Iris pigment epithelial cell (primary cell): ENCODE measurements at places on chromosomes 4 and X.

DNA sequence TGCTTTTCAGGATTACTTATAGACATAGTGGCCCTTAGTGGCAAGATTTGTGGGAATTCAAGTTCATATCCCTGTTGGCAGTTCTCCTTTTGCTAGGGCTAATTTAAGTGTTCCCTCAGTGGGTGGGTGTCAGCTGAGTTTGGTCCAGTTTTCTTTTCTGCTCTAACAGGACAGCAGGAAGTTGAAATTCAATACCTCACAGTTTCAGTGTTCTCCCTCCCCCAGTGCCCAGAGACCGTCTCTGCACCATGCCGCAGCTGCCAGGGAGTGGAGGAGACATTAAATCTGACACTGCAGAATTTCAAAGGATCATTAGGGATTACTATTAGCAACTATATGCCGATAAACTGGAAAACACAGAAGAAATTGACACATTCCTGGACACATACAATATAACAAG is 50.7 kb downstream of the UBE2NL start:
- DNase-seq = no peak

GRCh38 chr4:47538111-47538824 is 53.2 kb downstream of the ATP10D start:
- peak; percentile 74 for DNase-seq

GRCh38 chrX:28099166-28099565 is 117.9 kb upstream of the DCAF8L1 start:
- no peak for DNase-seq

- peak; percentile 92 for DNase-seq
Observed at GRCh38 chr4:109072595-109072994, 229.9 kb downstream of the COL25A1 start.

DNA sequence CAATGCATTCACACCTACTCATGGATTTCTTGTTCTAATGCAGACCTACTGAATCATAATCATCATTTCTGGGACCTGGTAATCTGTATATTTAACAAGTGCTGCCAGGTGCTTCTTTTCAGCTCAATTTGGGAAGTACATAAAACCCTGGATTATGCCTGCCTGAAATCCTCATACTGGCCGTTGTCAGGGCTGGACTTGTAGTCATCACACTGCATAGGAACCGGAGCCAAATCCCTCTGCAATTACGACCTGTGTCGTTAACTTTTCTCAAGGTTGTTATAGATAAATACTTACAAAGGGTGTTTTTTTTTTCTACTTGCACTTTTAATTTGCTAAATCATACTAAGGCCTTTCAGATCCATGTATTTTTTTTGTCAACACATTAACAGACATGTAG is 294.9 kb upstream of the PRPS2 start:
- no peak for DNase-seq

- no peak for DNase-seq
Observed at GRCh38 chr4:5969777-5970176, 48.5 kb downstream of the C4orf50 start.

- no peak for DNase-seq
Observed at GRCh38 chrX:132986556-132986955, 28.1 kb upstream of the HS6ST2 start.

GRCh38 chr4:79042079-79042674 is 102.9 kb upstream of the PAQR3 start:
- peak; percentile 31 for DNase-seq

- peak; percentile 29 for DNase-seq
Observed at GRCh38 chrX:7159149-7159861, 11.4 kb upstream of the PUDP start.

DNA sequence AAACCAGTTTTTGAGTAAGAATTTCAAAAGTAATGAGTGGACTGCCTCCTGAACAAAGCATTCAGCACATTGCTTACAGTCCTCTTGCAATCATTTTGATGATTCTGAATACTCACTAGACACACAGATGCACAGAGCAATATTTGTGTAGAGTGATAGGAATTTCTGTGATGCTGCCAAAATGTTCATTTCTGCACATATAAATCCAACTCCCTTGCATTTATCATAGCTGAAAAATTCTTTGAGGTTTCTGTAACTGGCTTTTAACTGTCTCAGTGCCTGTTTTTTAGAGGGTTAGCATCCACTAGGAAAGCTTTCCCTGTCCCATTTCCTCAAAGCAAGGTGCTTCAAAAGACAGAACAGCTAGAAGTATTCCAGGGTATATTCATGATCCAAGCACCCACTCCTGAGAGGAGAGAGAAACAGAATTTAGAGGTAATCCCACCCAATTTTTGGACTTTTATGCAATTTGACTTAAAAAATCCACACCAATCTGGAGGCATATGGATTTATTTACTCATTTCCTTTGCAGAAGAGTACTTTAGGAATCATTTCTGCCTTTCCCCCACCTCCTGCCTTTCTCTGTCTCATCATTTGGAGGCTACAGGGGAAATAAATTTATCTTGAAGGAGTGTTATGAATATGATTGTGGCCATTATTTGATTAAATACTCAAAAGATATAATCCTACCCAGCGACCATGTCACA is 234.5 kb upstream of the SLIT2 start:
- DNase-seq = peak; percentile 88

DNA sequence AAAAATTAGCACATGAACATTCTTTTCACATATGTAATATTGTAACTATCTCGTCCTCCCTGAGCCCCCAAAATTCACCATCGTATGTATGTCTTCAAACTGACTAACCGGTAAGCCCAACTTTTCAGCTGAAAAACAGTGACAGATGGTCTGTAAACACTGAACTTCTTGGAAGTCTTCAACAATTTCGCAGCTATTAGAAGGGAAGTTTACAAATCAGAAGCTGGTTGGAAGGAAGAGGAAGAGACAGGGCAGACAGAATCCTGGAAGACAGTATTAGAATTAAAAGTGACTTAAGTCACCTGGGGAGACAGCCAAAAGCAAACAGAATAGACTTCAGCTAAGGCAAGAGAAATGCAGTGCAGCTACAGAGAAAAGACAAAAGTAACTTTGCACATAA is 858.4 kb downstream of the ADGRL3 start:
- DNase-seq = no peak

GRCh38 chr4:129829373-129829772 is 733.4 kb downstream of the C4orf33 start:
- no peak for DNase-seq

DNA sequence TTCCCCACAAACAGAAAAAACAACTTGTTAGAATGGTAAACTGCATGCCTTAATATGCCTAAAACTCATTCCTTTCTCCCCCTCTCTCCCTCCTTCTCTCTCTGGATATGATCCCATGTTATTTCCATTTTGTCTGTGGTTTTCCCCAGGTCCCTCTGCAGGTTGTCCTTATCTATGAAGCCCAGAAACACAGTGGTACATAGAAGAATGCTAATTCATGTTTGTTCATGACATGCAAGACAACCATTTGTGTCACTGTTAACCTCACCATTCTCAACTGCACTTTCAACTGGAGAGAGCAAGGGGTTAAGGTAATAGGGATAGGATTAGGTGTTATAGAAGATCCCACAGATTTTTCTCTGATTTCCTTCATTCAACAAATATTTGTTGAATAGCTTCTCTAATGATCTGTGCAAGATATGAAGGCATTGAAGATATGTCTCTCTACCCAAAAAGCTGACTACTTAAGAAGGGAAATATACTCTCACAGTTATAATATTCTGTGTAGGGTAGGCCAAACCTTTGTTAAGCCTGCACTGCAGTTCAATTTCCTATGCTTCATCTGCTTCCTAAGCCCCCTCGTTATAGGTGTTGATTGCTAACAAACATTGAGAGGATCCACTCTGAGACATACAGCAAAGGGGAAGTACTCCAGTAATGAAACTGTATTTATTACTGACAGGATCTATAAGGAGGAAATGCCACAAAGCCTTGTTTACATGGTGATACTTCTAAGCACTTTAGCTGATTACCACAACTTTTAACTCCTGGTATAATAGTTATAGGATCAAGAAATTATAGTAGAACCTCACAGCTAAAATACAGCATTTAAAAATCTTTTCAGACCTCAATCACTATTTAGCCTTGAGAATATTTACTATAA is 96.1 kb downstream of the FRYL start:
- no peak for DNase-seq

DNA sequence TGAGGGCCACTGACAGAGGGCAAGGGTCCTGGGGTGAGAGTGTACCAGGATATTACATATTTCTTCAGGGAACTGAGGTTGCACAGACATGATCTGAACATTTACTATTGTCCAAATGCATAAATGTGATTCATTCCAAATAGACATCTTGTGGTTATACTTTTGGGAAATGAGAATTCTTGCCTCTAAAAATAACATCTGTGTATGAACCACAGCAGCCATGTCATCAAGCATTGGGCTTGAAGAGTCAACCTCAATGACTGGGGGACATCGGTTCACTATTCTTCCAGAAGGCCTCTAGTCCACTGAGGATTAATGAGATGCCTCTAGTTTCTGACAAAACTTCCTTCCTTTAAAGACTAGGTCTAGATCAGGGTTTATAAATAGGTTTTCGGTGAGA is 193.1 kb upstream of the GPC4 start:
- DNase-seq = peak; percentile 10

GRCh38 chr4:180084561-180084960 is 2158.6 kb upstream of the TENM3 start:
- DNase-seq = no peak

DNA sequence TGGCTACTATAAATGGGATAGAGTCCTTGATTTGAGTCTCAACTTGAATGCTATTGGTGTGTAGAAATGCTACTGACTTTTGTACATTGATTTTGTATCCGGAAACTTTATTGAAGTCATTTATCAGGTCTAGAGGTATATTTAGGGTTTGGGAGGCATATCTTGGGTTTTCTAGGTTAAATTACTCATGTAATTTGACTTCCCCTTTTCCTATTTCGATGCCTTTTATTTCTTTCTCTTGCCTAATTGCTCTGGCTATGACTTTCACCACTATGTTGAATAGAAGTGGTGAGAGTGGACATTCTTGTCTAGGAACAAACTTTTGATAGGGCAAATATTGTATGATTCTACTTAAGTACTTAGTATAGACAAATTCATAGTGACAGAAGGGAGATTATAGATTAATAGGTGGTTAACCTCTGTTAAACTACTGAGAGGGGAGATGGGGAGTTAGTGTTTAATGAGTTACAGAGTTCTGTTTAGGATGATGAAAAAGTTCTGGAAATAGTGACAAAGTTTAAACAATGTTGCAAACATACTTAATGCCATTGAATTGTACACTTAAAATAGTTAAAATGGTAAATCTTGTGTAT is 22.8 kb upstream of the HSPA4L start:
- no peak for DNase-seq

DNA sequence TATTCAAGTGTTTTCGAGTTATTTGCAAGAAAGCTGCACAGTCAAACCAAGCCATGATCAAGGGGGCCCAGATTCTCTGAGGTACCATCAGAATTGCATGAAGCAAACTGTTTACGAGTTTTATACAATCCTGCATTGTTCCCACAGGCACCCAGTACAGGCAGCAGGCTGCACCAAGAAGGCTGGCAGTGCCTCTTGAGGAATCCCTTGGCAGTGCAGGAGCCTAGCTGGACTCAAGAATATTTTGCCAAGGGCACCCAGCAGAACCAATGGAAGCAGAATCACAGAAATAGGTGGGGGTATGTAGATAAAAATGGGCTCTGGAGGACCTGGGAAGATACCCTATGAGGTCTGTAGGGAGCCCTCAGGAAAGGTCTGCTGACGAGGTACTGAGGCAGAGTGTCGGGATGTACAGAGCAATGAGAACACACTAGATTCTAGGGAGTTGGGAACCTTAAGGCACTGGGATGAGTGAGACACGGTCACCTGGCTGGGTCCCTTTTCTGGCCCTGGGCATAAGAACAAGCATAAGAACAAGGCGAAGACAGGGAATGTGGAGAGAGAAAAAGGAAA is 2.5 kb upstream of the PLP1 start:
- DNase-seq = peak; percentile 48

GRCh38 chrX:17072721-17073230 is 126.3 kb downstream of the REPS2 start:
- no peak for DNase-seq

GRCh38 chr4:99934891-99935290 is 11.5 kb downstream of the DNAJB14 start:
- DNase-seq = no peak

GRCh38 chr4:25112995-25113380 is 47.3 kb downstream of the SEPSECS start:
- DNase-seq = no peak
